ENCODE measurements at places on chromosomes 7 and 10.
A peak's percentile ranks its signal among the peaks of the same experiment; 100 is the strongest.

- no peak for DNase-seq
Measured at GRCh38 chr7:129980667-129981066, 27.9 kb upstream of the UBE2H start.

DNA sequence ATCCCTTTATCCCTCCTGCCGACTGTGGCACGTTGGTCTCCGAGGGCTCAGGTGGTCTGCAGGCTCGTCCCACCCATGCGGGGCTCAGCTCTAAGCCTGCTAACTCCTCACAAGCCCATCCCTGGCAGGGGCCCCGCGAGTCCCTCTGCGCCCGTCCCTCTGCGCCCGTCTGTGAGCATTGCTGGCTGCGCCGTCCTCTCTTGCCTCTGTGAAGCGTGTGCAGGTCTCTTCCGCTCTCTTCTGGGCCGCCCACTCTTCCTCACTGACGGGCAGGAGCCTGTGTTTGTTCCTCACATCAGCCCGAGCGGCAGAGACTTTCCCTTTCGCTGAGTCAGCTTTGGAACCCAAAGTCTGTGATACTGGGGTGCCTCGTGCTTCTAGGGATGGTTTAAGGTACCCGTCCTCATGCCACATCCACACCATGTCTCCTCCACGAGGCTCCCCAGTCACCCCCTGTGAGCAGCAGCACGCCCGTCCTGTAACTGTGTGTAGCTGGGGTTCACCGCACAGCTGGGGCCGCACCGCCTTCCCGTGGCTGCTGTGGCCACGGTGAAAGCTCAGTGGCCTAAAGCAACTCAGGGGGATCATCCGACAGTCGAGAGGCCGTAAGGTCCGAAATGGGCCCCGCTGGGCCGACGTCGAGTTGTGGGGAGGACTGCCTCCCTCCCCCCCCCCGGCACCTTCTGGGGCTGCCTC is 35.5 kb downstream of the ADGRA1 start:
- no peak for DNase-seq

DNA sequence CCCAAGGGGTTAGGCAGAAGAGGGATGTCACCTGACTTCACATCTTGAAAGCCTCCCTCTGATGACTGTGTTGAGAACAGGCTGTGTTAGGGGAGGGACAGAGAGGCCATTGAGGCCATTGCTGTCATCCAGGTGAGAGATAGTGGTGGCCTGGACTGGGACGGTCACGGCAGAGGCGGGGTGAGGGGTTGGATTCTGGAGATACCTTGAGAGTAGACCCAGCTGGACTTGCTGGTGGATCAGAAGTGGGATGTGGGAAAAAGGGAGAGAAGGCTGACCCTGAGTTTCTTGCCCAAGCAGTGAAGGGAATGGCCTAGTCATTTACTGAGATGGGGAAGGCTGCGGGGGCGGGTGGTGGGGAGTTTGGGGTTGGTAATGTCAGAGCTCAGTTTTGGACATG is 13.6 kb downstream of the MTURN start:
- no peak for DNase-seq

GRCh38 chr7:111112439-111112838 is 21.5 kb downstream of the LRRN3 start:
- no peak for DNase-seq

DNA sequence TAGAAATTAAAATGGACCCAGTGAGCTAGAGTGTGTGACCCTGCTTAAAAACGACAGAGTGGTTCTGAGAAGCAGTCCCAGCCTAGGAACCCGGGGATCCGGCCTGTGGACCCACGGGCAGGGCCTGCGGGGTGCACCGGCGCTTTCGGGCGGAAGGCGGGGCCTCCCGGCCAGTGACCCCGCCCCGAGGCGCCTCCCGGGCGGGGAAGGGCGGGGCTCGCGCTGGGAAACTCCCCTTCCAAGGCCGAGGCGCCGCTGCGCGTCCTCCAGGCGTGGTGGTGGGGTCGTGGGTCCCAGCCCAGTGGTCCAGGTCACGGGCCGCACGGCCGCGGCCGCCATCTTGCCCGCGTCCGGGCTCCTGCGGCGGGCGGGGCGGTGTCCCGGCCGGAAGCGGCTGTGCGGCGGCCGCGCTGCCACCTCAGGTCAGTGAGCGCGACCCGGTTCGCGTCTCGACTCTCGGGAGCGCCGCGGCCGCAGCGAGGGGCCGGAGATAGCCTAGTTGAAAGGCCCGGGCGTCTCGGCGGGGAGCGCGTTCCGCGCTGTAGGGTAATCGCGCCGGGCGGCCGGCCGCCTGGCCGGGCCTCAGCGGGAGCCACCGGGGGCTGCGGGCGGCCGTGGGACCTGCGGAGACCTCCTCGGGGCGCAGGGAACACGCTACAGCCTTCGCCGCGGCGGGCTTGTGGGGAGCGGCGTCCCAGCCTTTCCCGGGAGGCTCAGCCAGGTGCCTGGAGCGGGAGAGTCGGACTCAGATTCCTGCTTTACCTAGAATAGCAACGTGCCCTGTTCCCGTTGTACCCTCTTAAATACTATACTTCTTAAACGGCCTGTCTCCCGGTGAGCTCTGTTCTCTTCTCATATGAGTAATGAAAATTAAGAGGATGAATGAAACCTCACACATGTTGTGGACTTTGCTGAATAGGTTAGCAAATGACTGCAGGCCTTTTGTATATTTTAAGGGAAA is at the start of gene MIOS:
Gene MIOS (plus strand): TSS at position 234 of the 961 bp plus-strand sequence. CDS start 5,592 bp downstream, outside the sequence.
- DNase-seq = peak; percentile 71

- DNase-seq = no peak
Measured at GRCh38 chr7:42746214-42746613, 165.7 kb downstream of the C7orf25 start.

- DNase-seq = no peak
Measured at GRCh38 chr7:48617993-48618392, 306.4 kb upstream of the CDC14C start.

DNA sequence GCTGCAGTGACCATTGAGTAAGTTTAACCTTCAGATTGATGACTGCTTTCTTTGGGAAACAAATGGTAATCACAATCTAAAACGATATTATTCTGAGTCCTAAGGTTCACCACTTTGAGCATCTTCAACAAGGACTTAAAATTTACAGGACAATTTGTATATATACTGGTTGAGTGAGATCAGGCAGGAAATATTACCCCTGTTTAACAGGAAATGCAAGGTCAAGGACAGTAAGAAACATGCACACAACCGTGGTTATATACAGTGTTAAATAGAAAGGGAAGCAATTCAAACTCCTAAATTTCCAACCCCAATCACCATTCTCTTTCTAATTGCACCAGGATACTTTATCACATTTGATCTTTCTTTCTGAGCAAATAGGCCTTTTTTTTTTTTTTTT is 96.1 kb downstream of the ZNF277 start:
- no peak for DNase-seq

DNA sequence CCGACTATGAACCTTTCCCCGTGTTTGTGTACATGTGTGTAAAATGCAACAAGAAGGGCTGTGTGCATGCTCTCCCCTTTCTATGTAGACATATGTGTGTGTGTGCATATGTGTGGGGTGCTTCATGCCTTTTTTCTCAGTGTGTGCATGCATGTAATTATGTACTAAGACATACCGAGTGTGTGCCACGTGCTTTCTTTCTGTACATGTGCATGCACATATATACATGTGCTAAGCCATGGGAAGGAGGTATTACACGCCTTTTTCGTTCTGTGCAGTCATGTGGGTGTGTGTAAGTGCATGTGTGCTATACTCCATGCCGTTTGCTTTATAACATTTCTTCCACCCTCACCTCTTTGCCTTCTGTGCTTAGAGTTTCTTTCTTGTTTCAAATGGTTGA is 544.3 kb downstream of the TNS3 start:
- no peak for DNase-seq

DNA sequence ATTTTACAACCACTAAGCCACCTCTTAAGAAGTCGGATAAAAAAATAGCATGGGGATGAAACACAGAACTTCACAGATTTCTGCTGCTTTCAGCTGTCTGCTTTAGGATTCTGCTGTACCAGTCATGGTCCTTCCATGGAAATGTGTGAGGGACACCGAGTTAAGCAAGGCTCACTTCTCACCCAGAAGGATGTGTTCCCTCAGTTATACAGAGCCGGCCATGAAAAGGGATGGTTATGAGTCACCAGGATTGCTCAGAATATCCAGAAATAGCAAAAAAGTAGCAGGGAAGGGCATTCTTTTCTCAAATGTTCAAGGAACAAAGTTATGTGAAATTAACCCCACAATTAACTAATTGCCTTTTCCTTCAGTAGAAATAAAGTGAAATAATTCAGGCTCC is 124.4 kb downstream of the AMPH start:
- DNase-seq = no peak

DNA sequence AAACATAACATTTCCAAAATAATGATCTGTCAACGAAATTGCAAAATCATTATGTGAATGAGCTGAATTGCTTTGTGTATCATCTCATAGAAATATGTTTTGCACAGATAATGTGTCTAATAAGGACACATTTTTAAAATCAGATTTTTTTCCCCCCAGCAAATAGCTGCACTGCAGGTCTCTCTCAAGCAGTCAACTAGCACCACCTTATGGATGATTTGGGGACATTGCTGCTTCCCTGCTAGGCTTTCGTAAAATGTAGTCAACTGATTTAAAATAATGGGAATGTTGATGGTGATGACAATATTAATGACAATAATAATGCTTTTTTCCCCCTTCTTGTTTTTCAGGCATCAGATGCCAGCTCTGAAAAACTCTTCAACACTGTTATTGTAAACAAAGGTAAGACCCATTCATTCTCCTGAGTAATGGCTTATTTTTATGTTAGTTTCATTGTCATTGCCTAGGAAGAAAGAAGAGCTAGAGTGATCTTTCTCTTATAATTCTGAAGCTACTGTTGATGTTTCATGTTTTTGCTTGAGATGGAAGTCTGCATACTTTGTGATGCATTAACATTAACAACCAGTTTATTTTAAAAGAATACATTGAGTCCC is 433.6 kb upstream of the GALNT17 start:
- DNase-seq = no peak

- DNase-seq = no peak
Measured at GRCh38 chr10:133292919-133293809, 15.5 kb downstream of the TUBGCP2 start.

DNA sequence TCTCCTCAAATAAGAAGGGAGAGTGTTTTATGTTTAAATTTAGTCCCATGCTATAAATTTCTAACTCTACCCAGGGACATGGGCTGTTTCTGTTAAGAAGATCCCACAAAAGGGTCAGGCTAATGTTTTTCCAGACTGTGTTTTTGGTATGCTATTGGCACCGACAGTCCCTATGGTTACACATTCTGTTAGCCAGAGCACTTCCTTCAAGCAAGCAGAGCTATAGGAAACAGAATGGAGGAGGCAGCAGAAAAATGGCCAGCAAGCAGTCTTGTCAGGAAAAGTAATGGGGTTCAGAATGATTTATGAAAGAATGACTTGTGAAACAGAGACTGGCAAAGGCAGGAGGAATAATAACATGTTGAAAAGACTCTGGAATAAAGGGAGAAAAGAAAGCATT is 44.8 kb upstream of the PHYHIPL start:
- no peak for DNase-seq

DNA sequence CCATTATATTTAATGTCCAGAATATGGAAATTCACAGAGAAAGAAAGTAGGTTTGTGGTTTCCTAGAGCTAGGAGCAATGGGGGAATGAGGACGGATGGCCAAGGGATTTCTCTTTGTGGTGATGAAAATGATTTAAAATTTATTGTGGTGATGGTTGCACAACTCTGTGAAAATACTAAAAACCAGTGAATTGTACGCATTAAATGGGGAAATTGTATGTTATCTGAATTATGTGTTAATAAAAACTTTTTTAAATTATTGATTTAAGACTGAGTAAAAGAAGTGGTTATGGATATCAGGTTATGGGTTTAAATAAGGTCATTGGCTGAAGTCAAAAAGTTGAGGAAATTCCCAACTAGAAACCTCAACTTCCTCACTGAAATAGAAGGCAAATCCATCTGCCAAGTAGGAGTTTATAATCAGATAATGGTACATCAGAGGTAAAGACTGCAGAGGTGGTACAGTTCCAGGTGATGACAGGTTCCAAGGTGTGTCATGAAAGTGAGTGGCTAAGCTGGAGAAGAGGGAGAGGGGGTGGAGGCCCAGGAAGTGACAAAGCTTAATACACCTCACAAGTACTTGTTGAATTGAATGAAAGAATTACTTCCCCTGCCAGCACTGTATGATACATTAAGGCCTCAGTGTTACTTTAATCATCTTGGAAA is 68.9 kb upstream of the CCDC71L start:
- no peak for DNase-seq

DNA sequence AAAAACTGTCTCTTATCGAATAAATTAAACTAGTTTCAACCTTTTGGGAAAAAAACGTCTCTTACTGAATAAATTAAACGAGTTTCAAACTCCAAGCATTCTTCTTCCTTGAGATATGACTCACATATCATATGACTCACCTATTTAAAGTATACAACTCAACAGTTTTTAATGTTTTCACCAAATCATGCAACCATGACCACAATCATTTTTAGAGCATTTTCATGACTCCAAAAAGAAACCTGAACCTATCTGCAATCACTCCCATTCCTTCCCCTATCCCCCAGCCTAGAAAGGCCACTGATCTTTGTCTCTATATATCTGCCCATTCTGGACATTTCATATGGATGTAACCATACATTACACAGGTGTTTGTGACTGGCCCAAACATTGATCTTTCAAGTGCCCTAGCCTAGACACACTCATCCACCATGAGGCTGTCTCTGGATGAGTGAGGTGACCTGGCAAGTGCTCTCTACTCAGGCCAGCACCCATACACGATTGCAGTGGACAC is 115.3 kb downstream of the PIP4K2A start:
- no peak for DNase-seq

DNA sequence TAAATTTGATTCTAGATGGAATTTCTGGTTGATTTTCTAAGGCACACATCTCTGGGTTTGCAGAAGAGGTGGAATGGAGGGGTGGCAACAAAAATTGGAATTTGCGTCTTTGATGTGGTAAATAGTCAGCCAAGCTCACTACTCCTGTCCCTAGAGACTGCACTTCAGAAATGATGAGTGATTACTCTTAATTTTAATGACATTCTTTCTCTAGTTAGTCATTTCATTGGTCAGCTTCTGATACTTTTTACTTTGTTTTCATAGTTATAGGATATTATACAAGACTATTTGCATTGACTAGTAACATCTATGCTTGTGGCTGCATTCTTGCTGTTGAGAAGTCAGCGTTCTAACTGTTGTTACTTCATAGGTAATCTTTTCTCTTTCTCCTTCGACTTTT is 658.3 kb downstream of the SUGCT start:
- no peak for DNase-seq

DNA sequence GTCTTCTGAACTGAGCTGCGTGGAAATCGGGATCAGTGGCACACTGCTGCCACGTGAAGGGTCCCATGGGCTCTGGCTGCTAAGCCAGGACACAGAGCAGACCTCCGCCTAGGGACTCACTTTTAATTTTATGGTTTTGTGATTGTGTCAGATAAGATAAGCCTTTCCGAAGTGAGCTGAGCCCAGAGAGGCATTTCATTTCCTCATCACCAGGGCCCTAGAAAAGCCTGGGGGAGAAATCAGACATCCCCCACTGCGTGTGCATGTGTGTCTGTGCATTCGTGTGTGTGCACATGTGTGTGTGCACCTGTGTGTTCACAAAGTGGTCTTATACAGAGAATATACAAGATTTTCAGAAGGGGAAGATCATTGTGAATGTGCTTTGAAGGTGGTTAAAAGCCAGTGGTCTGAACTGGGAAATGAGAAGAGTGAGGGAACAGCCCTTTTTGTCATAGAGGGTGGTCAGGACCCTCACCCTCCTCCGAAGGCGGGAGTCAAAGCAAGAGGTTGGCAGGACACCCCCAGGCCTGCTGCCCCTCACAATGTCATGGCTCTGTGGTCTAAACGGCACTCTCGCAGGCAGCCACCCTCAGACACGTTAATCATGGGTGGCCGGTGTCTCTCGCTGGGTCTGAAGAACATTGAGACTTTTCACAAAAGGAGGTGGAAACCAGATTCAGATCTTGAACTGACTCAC is 176.1 kb upstream of the PFKP start:
- no peak for DNase-seq

GRCh38 chr7:145293228-145293701 is 457.4 kb upstream of the TPK1 start:
- no peak for DNase-seq
